Left lung (tissue), 14 donors: ENCODE measurements at places on chromosomes 1 and 21. TPM values are rescaled to one million over a fixed set of nuclear protein-coding genes. Genes with fewer than 3 reads are reported as not detected.

DNA sequence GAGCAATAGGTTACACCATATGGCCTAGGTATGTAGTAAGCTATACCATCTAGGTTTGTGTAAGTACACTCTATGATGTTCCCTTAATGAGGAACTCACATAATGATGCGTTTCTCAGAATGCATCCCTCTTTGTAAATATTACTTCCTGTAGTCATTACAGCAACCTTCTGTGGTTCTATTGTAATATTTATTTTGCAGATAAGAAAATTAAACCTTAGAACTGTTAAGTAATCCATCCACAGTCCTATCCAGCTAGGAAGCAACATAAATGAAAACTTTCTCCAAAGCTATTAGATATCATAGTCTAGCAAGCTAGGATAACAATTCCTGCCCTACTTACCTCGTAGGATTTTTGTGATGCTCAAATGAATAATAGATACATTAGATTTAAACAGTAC is 88.7 kb downstream of the WLS start:
- DNase-seq = no peak

DNA sequence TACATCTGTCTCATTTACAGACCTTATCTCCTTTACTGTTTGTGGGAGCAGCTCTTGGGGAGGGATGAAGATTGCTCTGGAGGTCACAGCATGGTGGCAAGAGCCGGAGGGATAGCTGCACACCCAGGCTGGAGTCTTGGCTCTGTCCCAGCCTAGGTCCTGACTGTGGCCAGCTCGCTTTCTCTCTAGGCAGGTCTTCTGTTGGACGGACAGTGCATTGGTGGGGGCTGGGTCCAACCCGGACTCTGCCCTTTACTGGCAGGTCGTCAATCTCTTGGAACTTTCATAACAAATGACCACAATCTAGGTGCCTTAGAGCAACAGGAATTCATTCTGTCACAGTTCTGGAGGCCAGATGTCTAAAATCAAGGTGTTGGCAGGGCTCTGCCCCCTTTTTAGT is 319.8 kb upstream of the C1orf174 start:
- no peak for DNase-seq

The LINGO4 gene
- 0.14 TPM for polyA plus RNA-seq

- DNase-seq = no peak
Observed at GRCh38 chr1:47765236-47765635, 231.9 kb downstream of the TRABD2B start.

The OR2T29 gene
- polyA plus RNA-seq = not detected

GRCh38 chr1:109821221-109821669 is 57.5 kb upstream of the EPS8L3 start:
- peak; percentile 88 for DNase-seq
